ENCODE measurements at places on chromosomes 4 and X.
A peak's percentile ranks its signal among the peaks of the same experiment; 100 is the strongest.

GRCh38 chr4:6179362-6179761 lies 21.0 kb downstream of the JAKMIP1 start:
- DNase-seq: no peak

DNA sequence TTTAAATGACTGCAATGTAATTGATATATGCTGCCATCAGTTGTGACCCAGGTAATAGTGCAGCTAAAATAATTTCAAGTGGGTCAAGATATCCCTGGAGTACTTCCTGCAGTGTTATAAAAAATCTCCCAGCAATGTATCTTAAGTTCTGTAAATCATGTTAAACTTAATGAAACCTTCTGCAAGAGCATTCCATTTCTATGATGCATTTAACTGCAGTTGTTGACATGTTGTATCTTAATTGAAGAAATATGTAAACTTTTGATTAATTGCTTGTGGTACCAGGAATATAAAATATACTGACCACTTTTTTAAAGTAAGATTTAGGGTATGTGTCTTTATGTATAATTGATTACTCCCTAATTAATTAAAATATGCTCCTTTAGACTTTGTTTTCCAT lies 213.6 kb downstream of the AFF2 start:
- no peak for DNase-seq

- DNase-seq: peak; percentile 60
Measured at GRCh38 chr4:64539234-64539849, 130.1 kb upstream of the TECRL start.

- DNase-seq: no peak
Measured at GRCh38 chr4:1402516-1403091, 3.6 kb downstream of the NKX1-1 start.

GRCh38 chr4:76226418-76226817 lies 12.8 kb upstream of the SCARB2 start:
- no peak for DNase-seq

DNA sequence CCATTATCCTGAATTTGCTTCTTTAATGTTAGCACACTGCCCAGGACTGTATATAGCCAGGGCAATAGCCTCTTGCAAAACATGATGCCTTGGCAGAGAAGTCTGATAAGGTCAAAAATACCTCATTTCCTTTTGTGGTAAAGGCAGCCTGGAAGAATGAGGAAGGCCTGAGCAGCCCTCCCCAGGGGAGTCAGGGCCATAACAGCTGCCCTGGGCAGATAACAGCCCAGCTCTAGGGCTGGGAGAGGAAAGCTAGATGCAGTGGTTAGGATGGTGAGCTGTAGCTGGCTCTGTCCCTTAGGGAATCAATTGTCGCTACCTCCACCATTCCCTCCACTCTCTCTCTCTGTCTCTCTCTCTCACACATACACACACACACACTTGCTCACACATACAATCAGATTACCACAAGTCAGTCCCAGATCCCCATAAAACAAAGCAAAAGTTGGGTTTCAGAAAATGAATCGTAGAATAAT lies 29.2 kb downstream of the EFHC2 start:
- DNase-seq: no peak

GRCh38 chr4:8607603-8608481 lies 15.3 kb downstream of the CPZ start:
- no peak for DNase-seq

DNA sequence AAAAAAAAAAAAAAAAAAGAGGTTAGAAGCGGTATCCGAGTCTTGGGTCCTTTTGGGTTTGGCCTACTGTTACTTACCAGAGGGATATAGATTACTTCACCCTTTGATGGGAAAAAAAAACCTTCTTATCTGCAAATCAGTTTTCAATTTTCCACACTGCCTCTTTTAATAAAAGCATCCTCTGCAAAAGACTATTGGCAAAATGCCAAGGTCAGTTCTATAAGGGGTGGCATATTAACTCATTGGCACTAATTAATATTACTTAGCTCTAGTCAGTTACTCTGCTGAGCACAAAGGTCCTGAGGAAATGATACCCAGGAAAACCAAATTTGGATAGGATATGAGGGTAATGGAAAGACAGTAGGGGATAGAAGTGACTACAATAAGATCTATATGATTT lies 44.3 kb upstream of the MTMR8 start:
- no peak for DNase-seq

DNA sequence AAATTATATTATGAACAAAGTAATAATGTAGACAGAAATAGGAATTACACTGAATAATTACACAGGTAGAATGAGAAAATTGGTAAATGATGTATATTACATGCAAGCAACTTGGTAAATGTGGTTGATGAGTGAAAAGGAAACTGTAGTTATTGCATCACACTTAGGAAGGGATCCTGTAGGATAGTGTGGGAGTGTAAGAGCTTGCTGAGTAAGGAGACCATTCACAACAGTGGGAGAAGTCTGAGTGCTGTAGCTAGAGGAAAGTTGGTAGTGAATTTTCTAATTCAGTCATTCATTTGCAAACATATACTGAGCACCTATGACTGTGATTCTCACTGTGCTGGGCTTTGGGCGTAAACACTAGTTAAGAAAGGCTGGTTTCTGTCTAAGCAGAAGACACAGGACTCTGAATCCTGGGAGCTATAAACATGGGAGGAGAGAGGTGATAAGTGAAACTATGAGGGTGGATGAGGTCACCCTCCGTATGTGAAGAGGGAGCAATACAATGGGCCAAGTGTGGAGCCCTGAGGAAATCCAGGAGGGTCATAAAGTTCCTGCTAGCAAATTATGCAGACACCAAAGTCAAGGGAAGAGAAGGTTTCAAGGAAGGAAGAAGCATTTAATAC lies 14.2 kb upstream of the CPE start:
- no peak for DNase-seq

DNA sequence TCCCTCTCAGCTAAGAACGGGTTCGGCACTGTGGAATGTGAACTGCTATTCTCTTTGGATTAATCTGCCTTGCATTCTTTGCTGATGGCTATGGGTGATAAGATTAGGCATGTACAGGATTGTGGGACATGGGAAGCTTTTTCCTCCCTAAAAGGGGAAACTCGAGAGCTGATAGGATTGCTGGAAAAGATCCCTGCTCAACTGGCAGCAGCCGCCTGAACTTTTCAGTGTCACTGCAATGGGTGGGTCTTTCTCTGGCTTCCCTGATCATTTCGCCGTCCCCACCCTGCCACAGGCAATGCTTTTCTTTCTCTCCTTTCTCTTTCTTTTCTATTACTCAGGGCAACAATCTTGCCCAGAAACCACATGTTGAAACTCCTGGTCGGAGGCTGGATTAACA lies 20.5 kb downstream of the PAGE2 start:
- DNase-seq: no peak

GRCh38 chrX:83469551-83469950 lies 38.5 kb upstream of the POU3F4 start:
- DNase-seq: no peak
